NCI-H146 (cell line): ENCODE measurements at places on chromosomes 12 and 14.

DNA sequence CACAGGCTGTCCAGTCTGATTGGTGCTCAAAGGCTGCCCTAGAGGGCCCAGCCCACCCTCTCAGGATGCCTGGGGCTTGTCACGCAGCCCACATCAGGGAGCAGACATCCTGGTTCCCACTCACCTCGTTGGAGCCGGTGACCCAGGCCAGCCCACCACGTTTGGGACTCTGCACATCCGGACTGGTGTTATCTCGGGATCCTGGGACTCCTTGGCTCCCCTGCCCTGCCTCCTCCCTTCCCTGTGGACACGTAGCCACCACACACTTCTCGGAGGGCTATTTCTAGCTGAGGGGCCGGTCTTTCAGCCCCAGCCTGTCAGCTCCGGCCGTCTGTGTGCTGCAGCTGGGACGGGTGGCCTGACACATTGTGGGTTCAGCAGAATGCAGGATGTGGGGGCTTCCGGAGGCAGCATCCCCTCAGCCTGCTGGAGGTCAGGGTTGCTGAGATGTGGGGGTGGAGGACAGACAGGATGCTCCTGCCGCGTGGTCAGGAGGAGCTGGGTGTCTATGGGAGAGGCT is 12.8 kb upstream of the FGF23 start:
- DNase-seq = no peak

DNA sequence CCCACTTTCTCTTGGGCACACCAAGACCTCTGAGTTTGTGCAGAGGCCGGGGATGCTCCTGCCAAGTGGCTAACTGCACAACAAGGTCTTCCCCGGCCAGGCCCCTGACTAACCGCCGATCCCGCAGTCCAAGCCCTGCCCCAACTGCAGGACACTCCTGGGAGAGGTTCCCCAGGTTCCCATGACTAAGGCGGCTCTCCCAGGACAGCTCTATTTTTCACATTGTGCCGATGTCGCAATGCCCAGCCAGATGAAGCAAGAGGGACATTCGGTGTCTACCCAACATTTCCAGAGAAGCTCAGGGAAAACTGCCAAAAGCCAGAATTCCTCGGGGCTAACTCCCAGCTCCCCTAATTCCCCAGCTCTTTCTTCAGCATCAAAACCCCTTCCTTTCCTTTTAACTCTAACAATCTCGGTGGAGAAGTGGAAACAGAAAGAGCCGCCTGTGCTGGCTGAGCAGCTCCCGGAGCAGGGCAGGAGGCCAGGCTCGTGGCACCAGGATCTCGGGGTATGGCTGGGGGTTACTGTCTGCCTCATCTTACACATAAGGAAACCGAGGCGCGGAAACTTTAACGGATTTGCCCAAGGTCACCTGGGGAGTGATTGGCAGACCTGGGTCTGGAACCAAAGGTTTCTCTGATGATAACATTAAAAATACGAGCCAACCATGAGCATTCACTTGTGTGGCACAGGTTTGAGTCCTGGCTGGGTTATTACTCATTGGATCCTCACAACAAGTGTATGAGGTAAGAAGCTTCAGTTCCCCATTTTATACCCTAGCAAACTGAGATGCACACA is 318.2 kb downstream of the BCL11B start:
- no peak for DNase-seq

DNA sequence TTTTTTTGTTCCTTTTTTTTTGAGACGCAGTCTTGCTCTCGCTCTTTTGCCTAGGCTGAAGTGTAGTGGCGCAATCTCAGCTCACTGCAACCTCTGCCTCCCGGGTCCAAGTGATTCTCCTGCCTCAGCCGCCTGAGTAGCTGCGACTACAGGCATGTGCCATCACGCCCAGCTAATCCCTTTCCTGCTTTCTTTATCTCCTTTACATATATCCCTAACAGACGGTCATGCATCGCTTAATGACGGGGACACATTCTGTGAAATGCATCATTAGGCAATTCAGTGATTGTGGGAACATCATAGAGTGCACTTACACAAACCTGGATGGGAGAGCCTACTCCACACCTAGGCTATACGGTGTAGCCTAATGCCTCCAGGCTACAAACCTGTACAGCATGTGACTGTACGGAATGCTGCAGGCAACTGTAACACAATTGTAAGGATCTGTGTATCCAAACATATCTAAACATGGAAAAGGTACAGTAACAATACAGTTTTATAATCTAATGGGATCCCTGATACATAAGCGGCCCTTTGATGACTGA is 32.8 kb downstream of the NOS1 start:
- DNase-seq = no peak

DNA sequence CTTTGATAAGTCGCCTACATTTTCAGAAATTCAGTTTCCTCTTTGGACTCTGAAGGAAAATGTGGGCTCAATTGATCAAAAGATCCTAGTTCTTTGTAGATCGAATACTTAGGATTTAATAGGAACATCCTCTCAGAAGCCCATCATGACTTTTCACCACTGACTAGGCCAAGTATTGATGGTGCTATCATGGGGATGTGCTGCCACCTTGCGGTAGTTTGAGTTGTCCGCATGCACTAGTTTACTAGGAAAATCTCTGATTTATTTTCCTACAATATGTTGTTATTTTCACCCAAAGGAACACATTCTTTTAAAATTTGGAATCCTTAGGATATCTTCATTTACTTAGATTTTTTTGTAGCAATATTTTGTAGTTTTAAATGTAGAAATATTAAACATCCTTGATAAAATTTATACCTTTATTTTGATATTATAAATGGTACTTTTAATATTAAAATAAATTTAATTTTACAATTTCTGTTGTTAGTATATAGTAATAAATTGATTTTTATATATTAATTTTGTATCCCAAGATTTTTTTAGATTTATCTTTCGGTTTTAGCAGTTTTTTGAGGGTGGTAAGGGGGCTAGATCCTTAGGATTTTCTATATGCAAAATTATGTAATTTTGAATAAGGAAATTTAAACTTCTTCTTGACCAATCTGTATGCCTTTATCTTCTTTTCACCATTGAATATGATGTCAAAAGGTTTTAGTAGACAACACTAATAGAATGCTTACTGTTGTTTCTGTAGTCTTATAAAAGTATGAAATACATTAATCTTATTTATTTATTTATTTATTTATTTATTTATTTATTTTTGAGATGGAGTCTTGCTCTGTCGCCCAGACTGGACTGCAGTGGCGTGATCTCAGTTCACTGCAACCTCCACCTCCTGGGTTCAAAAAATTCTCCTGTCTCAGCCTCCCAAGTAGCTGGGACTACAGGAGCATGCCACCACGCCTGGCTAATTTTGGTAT is 52.9 kb upstream of the OR9K2 start:
- peak; percentile 68 for DNase-seq

DNA sequence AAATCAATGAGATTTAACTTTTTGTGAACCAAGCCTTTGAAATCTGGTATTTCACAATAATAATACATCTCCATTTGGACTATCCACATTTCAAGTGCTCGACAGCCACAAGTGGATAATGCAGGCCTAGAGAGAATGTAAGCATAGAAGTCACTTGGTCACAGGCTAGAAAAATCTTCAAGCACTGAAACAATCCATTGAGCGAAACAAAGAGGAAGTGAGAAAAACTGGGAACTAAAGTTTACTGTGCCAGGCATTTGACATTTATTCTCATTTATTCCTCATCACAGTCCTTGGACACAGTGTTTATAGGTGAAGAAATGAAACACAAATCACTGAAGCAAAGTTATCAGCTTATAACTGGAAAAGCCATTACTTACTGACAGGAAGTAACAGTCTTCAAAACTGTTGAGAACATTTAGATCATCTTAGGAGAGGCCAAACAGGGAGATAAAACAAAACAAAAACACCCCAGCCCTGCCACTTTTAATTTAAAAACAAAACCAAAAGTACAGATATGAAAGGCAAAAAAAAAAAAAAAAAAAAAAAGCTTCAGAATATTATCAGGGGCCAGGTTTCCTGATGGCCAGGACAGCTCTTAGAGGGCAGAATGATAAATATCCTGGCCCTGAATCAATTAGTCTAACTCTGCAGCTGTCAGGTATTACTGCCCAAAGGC is 29.2 kb downstream of the GNS start:
- DNase-seq = no peak

DNA sequence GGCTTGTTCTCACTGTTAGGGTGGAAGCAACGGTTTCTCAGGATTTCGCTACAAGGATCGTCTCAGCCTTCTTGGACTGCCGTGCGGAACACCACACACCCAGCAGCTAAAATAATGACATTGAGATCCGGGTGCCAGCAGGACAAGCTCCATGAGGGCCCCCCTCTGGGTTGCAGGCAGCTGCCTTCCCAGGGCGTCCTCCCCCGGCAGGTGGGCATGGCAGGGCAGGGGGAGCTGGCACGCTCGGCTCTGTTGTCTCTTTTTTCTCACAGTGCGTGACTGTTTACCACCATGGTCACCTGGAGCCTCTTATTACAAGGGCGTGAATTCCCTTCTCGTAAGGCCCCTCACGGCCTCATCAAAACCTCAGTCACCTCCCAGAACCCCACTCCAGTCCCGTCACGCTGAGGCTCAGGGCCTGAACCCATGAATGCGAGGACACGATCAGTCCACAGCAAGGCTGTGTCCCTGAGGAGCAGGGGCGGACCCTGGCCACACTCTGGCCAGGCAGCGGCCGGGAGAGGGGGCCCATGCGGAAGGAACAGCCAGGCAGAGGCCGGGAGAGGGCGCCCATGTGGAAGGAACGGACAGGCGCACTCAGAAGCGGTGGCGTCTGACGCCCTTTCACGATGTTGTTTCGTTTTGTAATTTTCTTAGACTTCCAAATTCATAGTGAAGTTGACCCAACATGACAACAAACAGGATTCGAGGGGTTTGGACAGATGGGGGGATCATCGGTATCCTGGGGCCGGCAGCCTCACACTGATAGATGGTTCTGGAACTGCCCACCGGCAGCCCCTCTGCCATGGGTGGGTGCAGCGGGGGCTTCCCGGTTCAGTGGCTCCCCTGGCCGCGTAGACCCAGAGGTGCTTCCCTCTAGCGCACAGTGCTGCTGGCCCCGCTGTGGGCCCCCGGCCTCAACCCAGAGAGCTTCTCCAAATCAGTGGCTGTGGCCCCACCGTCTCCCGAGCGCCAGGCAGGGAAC is 10.0 kb downstream of the LRCOL1 start:
- peak; percentile 87 for DNase-seq

DNA sequence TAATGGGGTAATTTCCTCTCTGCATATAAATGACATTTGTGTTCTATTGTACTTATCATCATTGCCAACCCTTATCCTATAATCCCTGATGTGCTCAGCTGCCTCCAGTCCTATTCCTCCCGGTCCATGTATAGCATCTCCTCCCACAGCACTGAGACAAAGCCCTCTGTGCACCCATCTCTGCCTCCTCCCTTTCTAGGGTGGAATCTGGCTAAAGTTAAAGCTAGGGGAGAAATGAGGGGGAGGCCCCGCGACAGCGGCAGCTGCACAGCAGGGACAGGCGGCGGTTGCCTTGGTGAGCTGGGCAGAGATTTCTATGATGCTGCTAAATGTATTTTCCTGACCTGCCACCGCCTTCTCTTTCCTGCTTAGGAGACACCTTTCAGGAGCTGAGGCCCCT is 12.8 kb upstream of the ZDHHC22 start:
- DNase-seq = peak; percentile 53

GRCh38 chr14:32601906-32602305 is 272.8 kb downstream of the AKAP6 start:
- DNase-seq = no peak

DNA sequence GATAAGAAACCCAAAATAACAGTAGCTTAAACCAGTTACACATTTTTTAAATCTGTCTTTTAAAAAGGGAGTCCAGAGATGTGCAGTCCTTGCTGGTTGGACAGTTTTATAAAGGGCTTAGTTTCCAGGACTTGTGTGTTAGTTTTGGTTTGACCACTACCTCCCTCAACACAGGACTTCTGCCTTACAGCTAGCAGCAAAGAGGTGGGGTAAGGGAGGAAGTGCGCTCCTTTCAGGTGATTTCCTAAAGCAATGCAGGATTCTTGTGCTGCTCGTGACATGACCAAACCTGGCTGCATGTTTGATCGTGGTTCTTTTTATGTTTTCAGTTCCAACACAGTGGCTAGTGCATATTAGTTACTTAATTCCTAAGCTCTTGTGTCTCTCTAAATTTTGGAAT is 266.2 kb downstream of the TMTC2 start:
- no peak for DNase-seq

DNA sequence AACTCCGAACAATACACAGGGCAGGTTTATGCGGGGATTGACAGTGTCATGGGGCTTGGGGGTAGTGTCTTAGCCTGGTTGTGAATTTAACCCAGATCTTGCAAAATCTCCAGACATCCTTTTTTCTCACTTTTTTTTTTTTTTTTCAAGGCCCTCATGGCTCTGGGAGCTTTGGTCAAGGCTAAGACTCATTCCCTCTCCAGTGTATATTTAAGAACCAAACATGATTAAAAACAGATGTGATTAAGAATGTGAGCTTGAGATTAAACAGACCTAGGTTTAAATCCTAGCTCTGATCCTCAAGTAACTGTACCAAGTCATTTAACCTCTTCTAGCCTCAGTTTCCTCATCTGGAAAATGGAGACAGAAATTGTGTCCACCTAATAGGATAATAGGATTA is 151.7 kb upstream of the FUT8 start:
- DNase-seq = no peak

GRCh38 chr14:35938770-35939169 is 112.6 kb downstream of the BRMS1L start:
- no peak for DNase-seq

GRCh38 chr12:121750507-121750955 is 38.0 kb downstream of the TMEM120B start:
- no peak for DNase-seq

DNA sequence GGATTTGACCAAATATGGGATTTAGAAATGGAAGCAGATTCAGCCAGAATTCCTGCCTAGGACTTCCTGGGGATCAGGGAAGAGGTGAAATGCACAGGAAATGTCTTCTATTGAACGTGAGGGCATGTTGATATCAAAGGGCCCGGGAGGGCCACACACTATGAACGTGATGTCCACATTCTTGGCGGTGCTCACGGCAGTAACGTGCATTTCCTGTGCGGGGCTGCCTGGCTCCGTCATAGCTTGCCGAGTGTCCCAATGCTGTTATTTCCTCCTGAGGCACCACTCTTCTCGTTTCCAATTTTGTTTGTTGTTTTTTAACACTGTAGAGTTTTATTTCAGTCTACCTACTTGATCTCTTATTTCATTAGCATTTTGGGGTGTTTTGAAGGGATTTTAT is 67.3 kb downstream of the ZNF664 start:
- DNase-seq = no peak

DNA sequence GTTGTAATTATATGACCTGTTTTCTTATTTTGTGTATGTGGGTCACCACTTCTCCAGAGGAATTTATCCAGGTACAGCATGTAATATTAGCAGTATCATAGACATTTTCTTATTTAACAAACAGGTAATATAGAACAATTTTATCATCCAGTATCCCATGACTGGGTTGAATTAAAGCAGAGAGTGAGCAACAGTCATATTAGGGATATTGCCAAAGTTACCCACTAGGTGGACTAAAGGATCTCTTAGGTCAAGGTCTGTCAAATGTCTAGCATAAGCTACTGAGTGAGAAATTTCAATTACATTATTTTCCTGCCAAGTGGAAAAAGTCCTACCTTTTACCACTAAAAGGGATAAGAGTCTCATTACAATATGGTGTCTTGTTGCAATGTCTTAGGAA is 62.1 kb upstream of the TRIM9 start:
- peak; percentile 2 for DNase-seq

- no peak for DNase-seq
Measured at GRCh38 chr14:50924843-50925242, 19.4 kb downstream of the PYGL start.
